ENCODE measurements at places on chromosomes 2 and 18.

- no peak for DNase-seq
These were observed 111.6 kb upstream of the TACR1 start for GRCh38 chr2:75310876-75311275.

DNA sequence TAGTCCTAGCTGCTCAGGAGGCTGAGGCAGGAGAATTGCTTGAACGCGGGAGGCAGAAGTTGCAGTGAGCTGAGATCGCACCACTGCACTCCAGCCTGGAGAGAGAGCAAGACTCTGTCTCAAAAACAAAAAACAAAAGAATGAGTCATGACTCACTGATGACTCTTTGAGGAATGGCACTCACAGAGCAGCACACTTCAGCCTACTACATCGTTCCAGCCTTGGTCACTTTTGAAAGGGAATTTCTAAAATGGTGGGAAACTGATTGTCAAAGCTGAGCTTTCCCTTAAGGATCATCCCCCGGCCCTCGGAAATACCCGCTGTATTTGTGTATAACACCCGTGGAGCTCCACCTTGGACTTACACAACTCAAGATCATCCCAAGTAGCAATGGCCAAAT is 217.3 kb upstream of the HS6ST1 start:
- DNase-seq, result peak; percentile 16

DNA sequence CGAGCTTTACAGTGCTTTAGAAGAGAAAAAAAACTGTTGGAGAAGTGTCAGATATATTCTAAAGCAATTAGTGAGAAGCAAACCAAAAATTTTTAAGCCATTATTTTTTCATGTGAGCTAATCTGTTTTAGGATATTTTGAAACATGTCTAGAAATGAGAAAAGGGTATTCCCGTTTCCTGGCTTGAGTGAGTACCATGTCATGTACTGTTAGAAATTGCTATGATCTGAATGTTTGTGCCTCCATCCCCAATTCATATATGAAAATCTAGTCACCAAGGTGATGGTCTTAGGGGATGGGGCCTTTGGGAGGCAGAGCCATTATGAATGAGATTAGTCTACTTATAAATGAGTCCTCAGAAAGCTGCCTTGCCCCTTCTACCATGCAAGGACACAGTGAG is 493.3 kb upstream of the GCFC2 start:
- DNase-seq, result no peak

DNA sequence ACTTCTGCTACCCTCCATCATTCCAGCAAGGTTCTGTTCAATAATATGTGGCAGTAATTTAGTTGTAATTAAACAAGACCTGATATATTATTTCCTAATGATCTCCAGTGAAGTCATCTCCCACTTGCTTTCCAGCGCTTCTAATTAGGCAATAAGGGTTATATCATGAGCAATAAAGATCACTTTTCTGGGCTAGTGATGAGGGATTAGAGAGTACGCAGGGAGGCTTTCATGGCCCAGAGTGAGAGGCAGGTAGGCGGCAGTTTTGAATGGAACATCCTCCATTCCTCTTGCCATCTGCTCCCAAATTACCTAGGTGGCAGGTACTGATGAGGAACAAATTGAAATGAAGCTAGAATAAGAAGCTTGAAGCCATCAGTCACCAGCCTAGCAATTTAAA is 358.1 kb upstream of the SYT4 start:
- DNase-seq, result no peak

- no peak for DNase-seq
These were observed 24.1 kb upstream of the NMUR1 start for GRCh38 chr2:231554327-231554726.

DNA sequence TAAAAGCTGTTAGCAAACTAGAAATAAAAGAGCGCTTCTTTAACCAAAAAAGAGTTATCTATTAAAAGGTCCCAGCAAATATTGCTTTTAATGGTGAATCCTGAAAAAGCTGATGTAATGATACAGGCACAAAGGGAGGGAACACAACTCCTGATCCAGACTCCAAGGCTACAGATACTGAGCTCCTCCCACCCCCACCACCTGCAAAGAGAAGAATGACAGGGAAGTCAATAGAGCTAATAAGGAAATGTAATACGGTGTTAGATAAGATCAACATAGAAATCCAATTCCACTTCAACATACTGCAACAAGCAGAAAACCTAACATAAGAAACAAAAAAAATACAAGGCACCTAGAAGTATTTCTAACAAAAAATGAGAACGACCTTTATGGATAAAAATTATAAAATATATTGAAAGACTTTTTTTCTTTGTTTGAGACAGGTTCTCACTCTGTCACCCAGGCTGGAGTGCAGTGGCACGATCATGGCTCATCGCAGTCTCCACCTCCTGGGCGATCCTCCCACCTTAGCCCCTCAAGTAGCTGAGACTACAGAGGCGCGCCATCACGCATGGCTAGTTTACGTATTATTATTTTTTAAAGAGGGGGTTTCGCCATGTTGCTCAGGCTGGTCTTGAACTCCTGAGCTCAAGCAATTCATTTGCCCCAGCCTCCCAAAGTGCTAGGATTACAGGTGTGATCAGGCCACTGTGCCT is 192.2 kb downstream of the HDAC4 start:
- DNase-seq, result peak; percentile 7

- no peak for DNase-seq
These were observed 65.2 kb downstream of the LTBP1 start for GRCh38 chr2:33011941-33012340.

DNA sequence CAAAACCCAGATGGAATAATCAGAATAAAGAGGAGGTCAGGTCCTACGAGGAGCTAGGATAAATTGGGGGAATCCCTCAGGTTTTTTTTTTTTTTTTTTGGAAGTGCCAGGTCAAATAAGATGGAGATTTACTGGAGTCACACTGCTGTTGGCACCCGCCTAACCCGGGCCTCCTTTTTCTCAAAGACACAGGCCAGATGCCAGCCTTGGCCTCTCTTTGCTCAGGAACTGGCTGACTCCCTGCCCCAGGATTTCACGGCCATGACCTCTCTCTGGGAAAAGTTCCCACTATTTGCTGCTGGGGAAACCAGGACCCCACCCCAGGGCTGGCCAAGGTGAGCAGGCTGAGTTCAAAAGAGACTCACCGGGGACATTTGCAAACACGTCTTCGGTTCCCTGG is 2.5 kb downstream of the CD8A start:
- no peak for DNase-seq

- DNase-seq, result no peak
These were observed 37.3 kb upstream of the RNF152 start for GRCh38 chr18:61929881-61930640.

- DNase-seq, result no peak
These were observed 149.2 kb downstream of the INSIG2 start for GRCh38 chr2:118237451-118237850.

DNA sequence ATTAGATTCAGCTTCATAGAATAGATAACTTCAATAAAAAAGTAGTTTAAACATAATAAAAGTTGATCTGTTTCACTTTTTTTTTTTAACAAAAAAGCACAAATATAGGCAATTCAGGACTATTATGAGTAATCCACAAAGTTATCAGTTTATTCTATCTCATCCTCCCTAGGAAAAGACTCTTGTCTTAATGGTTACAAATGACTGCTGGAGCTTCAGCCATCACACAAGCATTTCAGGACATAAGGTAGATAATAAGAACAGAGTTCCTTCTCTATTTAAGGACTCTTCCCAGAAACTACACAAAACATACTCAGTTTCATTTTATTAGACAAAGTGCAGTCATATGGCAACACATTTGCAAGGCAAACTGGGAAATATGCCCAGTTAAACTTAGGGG is 357.6 kb upstream of the SETBP1 start:
- DNase-seq, result no peak
